G401 (cell line): ENCODE measurements at places on chromosomes 2 and 18.

DNA sequence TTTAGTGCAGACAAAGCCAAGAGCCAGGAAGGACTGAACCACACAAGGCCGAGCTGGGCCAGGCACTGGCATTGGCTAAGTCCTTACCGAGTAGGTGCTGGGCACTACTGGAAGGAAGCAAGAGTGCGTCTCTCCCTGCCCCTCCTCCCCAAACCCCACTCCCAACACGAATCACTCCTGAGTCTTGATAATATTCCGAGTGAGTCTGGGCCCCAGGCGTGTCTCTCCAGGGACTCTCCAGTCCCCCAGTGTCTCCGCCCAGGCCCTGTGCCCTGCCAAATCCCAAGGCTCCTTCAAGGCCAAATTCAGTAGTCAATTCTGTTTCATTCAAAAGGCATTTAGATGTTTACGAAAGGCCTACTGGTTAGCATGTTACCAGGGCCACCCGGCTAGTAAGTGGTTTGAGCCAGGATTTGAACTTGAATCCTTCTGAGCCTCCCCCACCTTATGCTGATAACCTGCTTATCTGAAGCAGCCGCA, 82.8 kb downstream of the GLI2 start:
- no peak for DNase-seq

GRCh38 chr2:233025706-233026105, 6.8 kb upstream of the NEU2 start:
- no peak for DNase-seq

GRCh38 chr2:124402274-124402673, 377.2 kb downstream of the CNTNAP5 start:
- no peak for DNase-seq

- no peak for DNase-seq
Observed at GRCh38 chr2:95079199-95079683, 42.4 kb downstream of the MRPS5 start.

- DNase-seq = no peak
Observed at GRCh38 chr2:170092436-170093060, 85.4 kb upstream of the MYO3B start.
